ENCODE measurements at places on chromosomes 7 and 10.

- no peak for DNase-seq
These were observed 126.8 kb downstream of the WDR37 start for GRCh38 chr10:1183033-1183396.

DNA sequence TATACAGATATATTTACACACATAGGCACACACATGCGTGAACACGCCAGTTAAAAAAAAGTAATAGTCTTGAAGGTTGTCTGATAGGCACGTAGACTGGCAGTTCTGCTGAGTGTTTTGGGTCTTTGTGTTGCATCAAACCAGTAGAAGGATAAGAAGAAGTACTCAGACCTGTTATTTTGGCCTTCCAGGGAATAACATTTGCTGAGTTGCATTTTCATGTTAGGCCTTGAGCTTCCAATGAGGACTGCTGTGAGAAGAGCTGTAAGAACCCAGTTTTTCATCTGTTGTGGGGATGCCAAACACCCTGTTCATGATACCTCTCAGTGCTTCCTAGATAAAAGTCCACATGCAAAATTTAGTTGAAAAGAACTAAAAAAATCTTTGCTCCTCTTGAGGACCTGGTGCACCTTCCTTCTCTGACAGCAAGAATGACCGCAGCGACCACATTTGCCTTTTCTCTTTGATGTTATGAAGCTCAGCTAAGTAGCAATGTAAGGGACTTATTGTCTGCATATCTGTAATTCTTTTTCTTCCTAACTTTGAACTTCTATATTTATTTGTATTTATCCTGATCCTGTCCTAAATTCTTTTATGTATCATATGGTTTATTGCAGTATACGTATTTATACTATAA is 27.2 kb downstream of the HIPK2 start:
- no peak for DNase-seq

DNA sequence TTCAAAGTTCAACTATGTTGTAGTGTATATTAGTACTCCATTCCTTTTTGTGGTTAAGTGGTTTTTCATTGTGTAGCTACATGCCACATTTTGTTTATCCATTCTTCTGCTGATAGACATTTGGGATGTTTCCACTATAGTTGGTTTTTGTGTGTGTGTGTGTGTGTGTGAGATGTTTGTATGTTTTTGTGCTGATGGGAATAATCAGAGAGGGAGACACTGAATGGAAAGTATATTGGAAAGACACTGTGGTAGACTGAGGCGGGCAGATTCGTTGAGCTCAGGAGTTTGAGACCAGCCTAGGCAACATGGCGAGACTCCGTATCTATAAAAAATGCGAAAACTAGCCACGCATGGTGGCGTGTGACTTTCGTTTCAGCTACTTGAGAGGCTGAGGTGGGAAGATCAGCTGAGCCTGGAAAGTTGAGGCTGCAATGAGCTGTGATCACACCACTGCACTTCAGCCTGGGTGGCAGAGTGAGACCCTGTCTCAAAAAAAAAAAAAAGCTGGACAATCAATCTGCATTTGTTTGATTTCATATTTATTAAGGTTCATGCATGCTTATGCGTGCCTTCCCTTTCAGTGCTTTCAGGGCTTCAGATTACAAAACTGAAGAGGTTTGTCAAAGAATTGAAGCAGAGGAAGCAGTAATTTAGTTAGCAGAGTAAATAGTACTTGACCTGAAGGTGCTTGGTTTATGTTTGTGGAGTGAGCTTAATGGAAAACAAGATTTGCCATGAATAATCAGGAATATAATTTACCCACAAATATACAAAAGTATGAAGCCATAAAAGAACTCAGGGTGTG is 14.7 kb downstream of the SEC24C start:
- DNase-seq = no peak

GRCh38 chr7:147153571-147153970 is 1037.0 kb downstream of the CNTNAP2 start:
- DNase-seq = no peak

- no peak for DNase-seq
These were observed 11.2 kb downstream of the LUC7L2 start for GRCh38 chr7:139370943-139371313.

GRCh38 chr7:106039486-106040060 is 72.5 kb downstream of the SYPL1 start:
- peak; percentile 88 for DNase-seq
